ENCODE measurements at places on chromosomes 2 and 18.

- DNase-seq: no peak
Measured at GRCh38 chr2:154551649-154552048, 146.8 kb upstream of the KCNJ3 start.

GRCh38 chr18:33744032-33744697 lies 166.1 kb downstream of the ASXL3 start:
- DNase-seq: no peak

- DNase-seq: no peak
Measured at GRCh38 chr2:208620487-208620978, 213.9 kb downstream of the PTH2R start.

DNA sequence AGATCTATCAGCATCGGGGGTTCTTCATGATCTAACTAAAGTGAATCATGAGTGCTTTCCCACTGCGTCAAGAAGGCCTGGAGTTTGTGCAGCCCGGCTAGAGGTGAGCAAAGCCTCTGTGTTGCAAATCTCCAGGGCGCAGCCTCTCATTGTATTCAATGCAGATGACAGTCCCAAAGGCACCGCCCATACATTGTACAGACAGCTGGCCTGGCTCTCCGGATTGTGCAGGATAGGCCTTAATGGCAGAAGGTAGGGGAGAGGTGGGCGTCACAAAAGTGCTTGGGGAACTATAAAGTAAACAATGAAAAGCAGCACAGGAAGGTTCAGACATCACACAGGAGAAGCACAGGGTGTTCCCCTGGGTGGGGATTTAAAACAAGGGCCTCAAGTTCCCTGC lies 907 bp upstream of the GYPC start:
- no peak for DNase-seq

GRCh38 chr2:196927376-196928225 lies 1.1 kb upstream of the PGAP1 start:
- peak; percentile 34 for DNase-seq

DNA sequence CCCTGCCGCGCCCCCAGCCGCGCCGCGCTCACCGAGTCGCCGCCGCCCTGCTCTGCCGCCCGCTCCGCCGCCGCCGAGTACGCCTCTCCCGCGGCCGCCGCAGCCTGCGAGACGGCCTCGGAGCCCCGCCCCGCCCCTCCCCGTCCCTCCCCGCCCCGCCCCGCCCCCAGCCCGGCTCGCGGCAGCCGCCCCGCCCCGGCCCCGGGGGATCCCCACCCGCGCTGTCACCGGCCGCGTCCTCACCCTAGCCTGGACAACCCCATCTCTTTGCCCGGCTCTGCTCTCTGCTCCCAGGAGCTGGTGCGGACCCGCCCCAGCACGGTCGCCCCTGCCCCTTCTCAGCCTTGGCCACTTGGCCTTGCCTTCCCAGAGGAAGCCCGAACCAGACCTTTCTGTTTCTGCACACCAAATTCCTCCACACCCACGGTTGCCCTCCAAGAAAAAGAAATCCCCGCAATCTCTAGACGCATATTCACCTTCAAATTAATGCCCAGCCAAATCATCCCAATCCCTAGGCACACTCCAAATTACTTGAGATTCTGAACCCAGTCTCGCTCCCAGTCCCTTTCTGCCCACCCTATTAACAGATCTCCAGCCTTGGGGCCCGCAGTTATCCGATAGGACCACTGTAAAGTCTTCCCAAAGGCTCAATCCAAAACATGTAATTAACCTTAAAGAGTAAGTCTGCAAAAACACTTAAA lies at the start of gene CYRIA:
TSS of gene CYRIA (minus strand) at position 87 of the 701 bp plus-strand sequence. CDS start 77,715 bp downstream, outside the sequence.
- DNase-seq: peak; percentile 76

GRCh38 chr2:233259730-233260129 lies 8.3 kb downstream of the ATG16L1 start:
- DNase-seq: no peak

GRCh38 chr2:62852254-62852653 lies 146.7 kb downstream of the EHBP1 start:
- DNase-seq: no peak
